ENCODE measurements at places on chromosomes 4 and X.

- no peak for DNase-seq
Observed at GRCh38 chr4:147528054-147528453, 47.2 kb downstream of the EDNRA start.

GRCh38 chr4:118327554-118328241 lies 25.1 kb downstream of the PRSS12 start:
- no peak for DNase-seq

DNA sequence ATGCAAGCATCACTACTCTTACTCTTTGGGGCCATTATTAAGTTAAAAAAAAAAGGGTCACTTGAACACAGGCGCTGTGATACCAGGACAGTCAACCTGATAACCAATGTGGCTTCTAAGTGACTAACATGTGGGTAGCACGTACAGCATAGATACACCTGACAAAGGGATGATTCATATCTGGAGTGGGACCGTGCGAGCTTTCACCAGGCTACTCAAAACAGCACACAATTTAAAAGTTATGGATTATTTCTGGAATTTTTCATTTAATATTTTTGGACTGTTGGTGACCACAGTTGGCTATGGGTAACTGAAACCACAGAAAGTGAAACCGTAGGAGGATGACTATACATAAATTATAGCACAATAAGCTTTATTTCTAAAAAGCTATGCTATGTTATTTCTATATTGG lies 113.8 kb upstream of the STIM2 start:
- DNase-seq = peak; percentile 2

- no peak for DNase-seq
Observed at GRCh38 chrX:123487669-123488068, 245.2 kb downstream of the THOC2 start.

DNA sequence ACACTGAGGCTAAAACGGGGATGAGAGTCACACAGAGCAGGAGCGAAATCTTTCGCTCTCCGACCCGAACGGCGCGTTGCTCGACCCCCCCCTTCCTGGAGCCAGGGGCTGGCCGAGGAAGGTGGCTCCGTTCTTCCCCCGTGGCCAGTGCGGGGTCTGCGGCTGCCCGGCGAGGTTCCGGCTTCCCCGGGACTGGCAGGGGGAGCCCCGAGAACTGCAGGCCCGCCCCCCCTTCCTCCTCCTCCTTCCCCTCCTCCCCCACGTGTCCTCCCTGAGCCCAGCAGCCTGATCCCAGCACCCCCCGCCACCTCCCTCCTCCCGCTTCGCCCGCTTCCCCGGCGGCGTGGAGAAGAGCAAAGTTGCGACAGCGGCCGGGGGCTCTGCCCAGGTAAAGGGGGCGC lies 2.4 kb upstream of the BCORL1 start:
- no peak for DNase-seq

- DNase-seq = no peak
Observed at GRCh38 chr4:79682161-79682560, 274.1 kb upstream of the GK2 start.

- no peak for DNase-seq
Observed at GRCh38 chr4:186780291-186781031, 56.8 kb upstream of the FAT1 start.

- DNase-seq = peak; percentile 27
Observed at GRCh38 chr4:25172961-25173915, 13.0 kb upstream of the SEPSECS start.

GRCh38 chr4:130361616-130362015 lies 1265.7 kb downstream of the C4orf33 start:
- no peak for DNase-seq

- peak; percentile 8 for DNase-seq
Observed at GRCh38 chrX:51459125-51459524, 37.3 kb downstream of the NUDT11 start.

DNA sequence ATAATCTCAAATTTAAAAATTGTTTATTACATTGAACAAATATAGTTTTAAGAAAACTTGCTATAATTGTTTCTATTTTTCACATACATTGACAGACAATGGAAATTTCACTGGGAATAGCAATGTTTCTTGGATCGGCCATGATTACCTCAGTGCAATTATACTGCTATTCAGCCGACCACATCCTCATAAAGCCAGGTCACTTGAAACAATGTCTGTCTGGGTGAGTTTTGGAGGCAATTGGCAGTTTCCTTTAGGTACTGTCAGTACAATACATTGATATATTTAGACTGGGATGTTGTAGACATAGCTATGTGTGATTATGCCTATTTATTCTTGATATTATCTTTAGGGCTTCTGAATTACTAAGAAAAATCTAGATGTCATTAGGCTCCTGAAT lies 89.5 kb upstream of the VEGFC start:
- no peak for DNase-seq

DNA sequence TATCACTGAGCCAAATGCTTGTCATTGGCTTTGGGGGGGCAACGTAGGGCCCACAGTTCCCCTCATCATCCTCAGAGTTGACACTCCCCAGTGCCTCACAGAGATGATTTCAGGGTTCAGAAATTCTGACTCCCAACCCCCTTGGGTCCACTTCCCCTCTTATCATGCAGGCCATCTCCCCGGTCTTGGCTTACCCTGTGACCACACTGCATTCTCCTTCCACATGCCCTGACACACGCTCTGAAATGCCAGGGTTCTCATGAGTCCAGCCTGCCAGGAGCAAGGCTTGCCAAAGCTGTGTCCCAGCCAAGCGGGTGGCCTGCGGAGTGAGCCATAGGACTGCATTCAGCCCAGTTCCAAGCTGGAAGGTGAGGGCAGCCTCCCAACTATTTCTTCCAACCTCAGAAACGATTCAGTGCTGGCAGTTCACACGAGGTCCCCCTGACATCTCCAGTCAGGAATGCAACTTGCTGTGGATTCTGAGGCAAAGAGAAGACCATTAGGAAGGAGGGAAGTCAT lies 101.2 kb downstream of the SMIM20 start:
- no peak for DNase-seq

DNA sequence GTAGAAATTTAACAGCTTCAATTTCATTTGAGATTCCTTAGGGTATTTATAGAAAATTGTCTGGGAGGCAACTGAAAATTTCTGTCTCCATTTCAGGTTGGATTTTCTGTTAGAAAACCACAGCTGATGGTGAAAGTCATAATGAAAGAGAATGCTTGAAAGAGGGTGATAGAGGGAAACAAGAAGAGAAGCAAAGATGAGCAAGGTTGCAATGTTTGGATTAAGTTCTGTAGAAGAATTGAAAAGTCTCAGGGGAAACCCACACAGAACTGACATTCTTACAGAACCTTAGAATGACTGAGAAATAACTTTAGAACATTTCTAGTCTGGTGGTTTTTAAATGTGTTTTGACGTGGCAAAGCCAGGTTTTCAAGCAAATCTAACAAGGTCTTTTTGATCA lies 14.7 kb downstream of the GBA3 start:
- no peak for DNase-seq

DNA sequence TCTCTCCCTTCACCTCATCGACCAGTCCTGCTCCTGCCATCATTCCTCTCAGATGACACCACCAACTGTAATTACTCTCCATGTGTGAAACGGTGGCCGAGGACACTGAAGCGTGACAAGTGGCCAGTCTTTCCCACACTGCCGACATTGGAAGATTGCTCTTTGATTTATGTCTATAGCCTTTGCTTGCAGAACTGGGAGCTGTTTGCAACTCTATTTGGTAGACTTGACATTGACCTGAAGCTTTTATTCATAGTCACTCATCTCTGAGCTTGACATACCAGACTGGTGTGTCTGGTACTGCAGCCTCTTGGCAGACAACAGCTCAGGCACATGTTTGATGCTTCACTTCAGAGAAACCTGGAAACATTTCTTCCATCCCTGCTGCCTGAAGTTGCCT lies 121.8 kb upstream of the GALNT7 start:
- DNase-seq = peak; percentile 3

GRCh38 chrX:149255860-149256259 lies 249.2 kb downstream of the IDS start:
- no peak for DNase-seq

- no peak for DNase-seq
Observed at GRCh38 chrX:50475208-50475607, 4.6 kb upstream of the DGKK start.
